CD4-positive, CD25-positive, alpha-beta regulatory T cell (primary cell): ENCODE measurements at places on chromosomes 1 and 21.

- no peak for DNase-seq
Measured at GRCh38 chr1:169103480-169103893, 3.0 kb upstream of the ATP1B1 start.

DNA sequence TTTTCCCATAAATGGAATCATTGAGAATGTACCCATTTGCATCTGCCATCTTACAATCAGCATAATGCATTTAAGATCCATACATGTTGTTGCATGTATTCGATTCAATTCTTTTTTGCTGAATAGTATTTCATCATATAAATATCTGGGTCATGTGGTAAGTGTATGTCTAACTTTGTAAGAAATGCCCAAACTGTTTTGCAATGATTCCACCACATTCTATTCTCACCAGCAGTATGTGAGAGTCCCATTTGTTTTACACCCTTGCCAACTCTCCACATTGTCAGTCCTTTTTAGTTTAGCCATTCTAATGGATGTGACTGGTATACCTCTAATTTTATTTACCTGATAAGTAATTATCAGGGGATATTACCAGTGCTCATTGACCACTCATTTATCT, 115.8 kb upstream of the PBX1 start:
- DNase-seq: no peak

GRCh38 chr1:191695865-191696264, 462.4 kb upstream of the RGS18 start:
- DNase-seq: no peak

DNA sequence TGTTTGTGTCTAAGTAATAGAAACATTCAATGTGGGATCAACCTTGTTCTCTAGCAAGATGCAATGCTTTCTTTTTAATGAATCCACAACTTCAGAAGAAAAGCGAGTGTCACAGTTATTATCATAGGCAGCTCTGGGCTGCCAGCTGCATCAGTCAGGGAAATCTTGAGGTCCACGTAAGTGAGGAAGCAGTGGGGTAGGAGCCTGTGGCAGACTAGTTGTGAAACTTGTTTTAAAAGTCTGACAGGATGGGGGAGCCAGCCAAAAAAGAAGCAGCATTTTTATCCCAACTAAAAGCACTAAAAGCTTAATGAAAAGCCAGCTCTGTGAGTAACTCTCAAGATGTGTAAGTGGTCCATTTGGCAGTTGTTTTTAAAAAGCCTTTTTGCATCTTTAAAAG, 113.1 kb downstream of the ZNF326 start:
- DNase-seq: no peak

DNA sequence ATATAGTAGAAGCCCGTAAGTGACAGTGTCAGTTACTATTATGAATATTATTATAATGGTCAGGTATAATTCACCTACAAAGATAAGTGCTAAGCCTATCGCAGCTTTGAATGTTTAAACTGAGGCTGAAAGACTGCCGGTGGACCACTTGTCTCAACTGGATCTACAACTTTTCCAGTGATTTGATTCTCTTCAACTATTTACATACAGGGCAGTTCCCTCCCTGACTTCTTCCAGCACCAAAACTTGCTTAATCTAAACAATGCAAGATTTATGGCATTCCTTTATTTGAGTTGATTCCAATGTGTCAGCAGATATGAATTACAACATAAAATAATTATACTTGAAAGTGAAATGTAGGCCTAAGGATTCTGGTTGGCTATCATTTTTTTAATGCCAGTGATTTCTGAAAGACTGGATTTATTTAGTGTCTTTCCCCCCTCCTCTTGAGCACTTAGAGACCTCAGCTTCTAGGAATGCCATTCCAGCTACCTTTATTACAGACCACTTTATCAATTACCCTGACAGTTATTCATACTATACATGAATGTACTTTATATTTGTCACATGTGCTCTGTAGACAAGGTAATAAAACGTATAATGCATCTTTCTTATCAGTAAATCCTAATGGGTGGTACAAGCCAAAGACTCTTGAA, 153.3 kb upstream of the C8B start:
- DNase-seq: no peak
